ENCODE measurements at places on chromosomes 6 and 20.

GRCh38 chr6:4891141-4891540 lies 112.7 kb downstream of the RPP40 start:
- DNase-seq, result no peak

DNA sequence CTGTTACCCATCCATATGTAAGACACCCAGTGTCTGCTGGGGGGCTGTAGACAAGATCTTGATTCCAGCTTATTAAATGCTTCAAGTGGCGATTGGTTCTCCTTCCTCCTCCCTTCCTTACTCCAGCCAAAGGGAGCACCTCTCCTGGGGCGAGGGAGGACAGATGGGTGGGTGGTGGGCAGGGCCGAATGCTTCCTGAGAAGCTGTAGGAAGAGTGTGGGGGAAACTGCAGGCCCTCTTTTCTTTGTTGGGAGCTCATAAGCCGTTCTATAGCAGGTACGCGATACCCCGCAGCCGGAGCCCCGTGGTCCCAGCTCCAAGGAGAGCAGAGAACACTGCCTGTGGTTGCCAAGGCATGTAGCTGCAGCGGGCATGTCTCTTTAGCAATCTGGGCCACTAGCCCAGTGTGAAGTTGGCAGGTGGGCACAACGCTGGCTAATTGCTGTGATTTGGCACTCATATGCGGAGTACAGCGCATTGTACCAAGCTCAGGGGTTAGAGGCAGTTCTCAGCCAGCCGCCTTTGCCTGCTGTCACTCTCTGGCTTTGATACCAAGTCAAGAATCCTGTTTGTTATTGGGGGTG lies 14.7 kb upstream of the KCNG1 start:
- no peak for DNase-seq

DNA sequence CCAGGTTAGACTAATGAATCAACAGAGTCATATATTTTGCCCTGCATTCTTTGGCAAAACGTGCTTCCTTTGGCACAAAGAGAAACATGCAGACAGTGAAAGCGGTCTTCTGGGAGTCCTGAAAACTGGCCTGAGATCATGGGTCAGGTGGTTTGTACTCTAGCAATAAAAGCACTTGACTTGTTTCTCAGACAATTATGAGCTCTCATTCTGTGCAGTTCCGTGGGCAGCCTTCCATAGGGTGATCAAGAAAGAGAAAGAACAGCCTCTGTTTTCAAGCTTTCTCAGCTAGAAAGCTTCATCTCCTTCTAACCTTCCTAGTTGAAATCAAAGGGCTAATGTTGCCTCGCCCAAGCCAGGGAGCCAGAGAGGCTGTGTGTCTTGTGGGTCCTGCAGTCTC lies 62.7 kb upstream of the ISM1 start:
- no peak for DNase-seq

GRCh38 chr20:63976980-63977738 lies 2.3 kb downstream of the SAMD10 start:
- DNase-seq, result no peak

- no peak for DNase-seq
These were observed 21.4 kb upstream of the SNAI1 start for GRCh38 chr20:49961413-49961812.

DNA sequence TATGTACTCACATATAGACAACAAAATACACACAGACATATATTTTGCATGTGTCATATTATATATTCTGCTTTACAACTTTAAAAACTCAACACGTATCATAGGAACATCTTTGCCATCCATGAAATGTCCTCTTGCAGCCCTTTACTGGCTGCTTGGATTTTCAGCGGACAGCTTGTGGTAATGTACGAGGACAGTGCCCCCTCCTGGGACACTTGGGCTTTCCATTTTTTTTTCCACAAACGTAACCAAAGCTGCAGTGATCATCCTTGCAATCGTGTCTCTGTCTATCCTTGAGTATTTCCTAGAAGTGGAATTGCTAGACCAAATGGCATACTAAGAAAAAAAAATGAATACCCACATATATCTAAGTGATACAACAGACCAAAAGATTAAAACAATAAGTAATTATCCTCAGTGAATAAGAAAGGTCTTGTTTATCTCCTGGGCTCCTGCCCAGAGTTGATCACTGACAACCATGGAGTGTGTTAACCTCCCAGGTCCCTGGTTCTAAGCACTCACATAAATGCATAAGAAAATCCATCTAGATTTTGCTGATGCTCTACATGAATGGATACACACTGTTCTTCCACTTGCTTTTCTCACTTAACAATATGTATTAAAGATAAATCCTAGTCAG lies 18.1 kb downstream of the BPI start:
- DNase-seq, result peak; percentile 70

DNA sequence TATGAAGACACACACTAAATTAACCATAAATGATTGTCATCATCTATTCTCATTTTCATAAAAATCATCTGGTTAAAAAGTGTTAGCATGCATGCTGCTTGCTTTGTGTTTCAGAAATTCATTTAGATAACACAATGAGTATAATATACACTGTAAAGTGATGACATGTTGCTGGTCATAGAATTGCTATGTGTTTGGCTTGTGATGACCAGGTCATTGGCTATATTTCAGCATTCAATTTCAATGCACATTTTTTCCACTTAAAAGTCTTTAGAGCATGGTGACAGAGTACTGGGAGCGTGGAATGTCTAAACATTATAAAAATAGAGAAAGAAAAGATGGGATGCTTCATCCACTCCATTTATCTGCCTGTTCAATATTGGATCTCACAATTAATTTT lies 1291.1 kb upstream of the MAP3K7 start:
- DNase-seq, result no peak

DNA sequence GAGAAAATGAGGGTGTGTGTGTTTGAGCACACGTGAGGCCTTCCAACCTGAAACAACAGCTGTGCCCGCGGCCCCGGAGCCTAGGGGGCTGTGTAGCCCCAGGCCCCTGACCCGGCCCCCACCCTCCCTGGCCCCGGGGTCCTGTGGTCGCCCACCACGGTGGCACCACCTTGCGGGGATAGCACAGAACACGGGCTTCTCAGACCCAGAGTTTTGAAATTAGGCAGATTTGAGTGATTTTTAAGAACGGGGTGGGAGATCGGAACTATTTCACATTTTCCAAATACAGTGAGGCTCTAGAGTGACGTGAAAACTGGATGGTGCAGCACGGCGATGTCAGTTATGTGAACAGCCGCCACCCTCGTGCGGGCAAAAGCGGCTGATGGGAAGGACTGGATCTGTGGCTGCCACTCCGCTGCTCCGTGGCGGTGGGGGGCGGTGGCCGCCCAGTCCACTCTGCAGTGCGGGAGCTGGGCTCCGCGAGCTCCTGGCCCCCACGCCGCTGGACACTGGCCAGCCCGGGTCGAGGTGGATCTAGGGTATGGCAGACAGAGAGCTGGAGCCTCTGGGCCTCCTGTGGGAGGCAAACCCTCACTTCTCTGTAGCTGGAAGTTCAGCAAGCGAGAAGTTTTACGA lies 17.3 kb upstream of the BHLHE23 start:
- DNase-seq, result no peak

- peak; percentile 53 for DNase-seq
These were observed 28.9 kb downstream of the CDH26 start for GRCh38 chr20:59987135-59987534.

DNA sequence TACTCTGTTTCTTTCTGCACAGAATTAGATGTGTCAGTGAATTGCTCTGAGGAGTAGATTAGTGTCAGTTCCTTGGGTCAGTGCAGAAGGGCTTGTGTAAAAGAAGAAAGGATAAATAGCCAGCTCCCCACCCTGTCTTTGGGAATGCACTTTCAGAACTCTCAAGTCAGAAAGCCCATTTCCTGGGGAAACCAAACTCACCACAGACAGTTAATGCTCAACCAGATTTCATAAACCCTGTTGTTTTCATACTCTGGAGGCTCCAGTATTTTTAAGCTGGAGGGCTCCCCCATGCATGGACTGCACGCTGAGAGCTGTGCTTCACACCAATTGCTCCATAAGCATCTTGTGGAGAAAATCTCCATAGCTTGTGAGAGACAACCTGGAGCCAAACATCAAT lies 449.7 kb downstream of the CDH26 start:
- DNase-seq, result no peak

- DNase-seq, result peak; percentile 83
These were observed 9.4 kb downstream of the ABCC10 start for GRCh38 chr6:43436577-43437282.

DNA sequence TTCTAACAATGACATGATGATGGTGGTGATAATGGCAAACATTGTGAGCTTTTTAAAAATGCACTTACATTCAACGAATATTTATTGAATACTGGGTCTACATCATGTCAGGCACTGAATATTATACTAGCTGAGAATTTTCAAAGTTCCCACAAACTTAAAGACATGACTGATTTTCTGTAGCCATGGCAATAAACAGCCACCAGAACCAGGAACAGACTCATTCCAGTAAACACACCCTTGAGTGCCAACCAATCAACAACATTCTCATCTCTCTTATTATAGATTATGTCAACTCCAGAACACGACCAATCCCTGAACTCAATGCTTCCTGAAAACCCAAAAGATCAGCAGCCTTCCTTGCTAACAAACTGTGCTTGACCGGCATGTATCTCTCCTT lies 212.4 kb upstream of the RUNX2 start:
- peak; percentile 7 for DNase-seq

- no peak for DNase-seq
These were observed 32.1 kb upstream of the TGM2 start for GRCh38 chr20:38197217-38197616.

GRCh38 chr20:51678026-51678697 lies 90.0 kb downstream of the ATP9A start:
- DNase-seq, result no peak

DNA sequence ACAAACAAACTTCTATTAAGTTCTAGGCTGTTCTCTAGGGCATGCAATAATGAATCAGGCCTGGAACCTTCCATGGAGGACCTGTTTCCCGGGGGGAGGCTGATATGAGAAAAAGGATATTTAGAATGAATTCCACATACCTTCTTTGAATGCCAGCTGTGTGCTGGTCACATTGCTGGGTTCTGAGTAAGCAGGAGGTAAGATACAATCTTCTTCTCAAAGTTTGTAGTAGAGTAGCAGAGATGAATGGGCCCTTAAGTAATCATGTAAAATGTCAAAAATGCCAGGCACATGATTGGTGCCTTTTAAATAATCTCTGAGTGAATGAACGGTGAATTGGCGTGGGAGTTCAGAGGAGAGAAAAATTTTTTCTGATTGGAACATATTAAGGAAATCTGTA lies 47.4 kb downstream of the TGM2 start:
- DNase-seq, result peak; percentile 64

GRCh38 chr6:45966340-45966739 lies 49.3 kb downstream of the CLIC5 start:
- DNase-seq, result no peak

DNA sequence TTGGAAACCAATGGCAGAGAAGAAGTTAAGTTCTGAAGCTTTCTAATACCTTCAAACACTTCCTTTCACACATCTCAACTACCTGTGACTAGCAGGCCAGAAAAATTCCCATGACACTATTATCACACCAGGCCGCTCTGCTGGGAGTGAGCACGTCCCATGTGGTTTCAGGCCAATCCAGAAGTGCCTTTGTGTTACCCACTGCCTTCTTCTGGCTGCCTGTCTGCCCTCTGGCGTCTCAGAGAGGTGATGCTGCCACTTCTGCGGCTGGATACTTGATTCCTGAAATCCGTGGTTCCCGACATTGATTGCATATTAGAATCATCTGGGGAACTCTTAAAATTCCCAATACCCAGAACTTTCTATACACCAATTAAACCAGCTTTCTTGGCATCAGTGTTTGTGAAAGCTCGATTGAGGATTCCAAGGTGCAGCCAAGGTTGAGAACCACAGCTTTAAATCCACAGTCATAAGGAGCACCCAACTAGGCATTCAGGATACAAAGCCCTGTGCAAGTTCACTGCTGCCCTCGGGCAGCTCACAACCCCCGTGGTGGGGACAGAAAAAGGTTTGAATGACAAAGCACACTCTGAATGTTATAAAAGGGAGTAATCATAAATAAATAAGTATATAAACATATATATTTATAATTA lies 65.6 kb downstream of the STMND1 start:
- DNase-seq, result peak; percentile 77

DNA sequence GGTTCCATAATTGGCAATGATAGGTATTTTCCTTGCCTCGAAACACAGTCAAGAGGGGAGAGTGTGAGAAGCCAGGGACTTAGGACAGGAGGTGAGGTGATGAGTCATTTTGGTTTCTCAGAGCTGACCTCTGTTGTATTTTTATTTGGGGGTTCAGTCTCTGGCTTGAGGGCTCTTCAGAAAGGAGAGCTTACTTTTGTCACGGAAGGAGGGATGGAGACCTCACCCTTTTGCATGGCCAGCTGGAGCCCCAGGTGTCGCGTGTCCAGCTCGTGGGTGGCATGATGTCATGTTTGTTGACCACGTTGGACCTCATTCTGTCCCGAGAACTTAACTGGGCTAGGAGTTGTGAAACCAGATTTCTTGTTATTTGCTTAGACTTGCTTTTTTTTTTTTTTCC lies 293.9 kb downstream of the QKI start:
- no peak for DNase-seq

DNA sequence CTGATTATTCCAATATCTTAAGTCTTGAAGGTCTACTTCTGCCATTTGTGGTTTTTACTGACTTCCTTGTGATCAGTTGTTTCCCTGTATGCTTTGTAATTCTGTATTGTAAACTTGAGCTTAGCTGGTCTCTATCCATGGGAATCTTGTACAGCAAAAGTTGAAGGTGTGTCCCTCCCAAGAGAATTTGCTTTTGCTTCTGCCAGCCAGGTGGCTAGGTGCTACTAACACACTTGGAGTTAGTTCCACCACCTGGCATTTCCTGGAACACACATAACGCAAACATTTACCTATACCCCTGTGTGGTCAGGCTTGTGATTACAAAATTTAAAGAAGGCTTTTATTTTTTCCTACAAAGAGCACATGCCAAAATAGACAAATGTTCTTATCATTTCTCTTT lies 141.2 kb downstream of the GRM4 start:
- no peak for DNase-seq

GRCh38 chr6:113830140-113830539 lies 27.0 kb upstream of the MARCKS start:
- no peak for DNase-seq
